ENCODE measurements at places on chromosomes 2 and 18.

DNA sequence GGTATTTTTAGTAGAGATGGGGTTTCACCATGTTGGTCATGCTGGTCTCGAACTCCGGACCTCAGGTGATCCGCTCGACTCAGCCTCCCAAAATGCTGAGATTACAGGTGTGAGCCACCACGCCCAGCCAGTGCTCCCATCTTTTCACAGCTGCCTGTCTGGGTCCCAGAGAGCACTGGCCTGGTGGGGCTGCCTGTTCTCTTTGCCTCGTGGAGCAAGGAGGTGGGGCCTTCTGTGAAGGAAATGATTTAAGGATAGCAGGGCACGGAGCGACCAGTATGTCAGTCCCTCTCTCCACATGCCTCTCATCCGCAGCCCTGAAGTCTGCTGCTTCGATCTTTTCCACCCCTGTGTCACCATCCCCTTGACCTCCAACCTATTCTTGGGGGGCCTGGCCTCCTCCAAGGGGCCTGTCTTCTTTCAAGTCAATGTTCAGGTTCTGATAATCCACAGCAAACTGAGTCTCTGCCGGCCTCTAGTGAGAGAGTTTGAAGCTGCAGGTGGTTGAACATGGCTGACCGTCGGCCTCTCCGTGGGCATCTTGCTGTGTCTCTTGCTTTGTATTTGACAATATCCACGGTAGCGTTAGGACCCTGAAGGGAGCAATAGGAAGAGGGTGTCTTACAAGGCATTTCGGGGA is 28.2 kb upstream of the GIGYF2 start:
- no peak for DNase-seq

- no peak for DNase-seq
These were observed 81.5 kb upstream of the COL3A1 start for GRCh38 chr2:188892636-188893035.

- DNase-seq, result no peak
These were observed 129.5 kb upstream of the TTC27 start for GRCh38 chr2:32498306-32498705.

DNA sequence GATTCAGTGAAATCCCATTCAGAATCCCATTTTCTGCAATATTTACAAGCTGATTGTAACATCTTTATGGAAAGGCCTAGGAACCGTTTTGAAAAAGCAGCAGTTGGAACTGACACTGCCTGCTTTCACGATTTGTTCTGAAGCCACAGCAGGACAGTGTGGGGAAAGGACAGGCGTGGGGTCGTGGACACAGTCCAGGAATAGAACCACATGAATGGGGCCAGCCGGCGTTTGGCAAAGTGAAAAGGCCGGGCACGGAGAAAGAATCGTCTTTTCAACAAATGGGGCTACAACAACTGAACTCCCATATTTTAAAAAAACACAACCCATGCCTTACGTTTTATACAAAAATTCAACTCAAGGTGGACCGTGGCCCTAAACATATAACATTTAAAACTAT is 69.8 kb downstream of the SLC66A2 start:
- no peak for DNase-seq

DNA sequence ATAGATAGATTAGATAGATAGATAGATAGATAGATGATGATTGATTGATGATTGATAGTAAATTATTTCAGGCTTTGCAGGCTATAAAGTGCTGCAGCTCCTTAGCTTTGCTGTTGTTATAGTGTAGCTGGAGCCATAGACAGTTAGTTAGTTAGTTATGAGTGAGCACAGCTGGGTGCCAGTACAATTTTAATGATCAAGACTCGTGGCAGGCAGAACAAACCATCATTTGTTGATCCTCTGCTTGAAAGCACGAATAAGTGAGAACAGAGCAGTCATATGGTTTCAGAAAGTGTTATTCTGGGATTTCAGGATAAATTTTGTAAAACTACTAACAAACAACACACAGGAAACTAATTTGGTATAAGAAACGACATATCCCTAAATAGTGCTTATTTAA is 53.9 kb downstream of the THOC1 start:
- DNase-seq, result no peak

- DNase-seq, result no peak
These were observed 101.8 kb downstream of the XRCC5 start for GRCh38 chr2:216210701-216211540.

GRCh38 chr2:138390316-138390945 is 111.1 kb upstream of the SPOPL start:
- DNase-seq, result no peak

- no peak for DNase-seq
These were observed 43.6 kb downstream of the PKP4 start for GRCh38 chr2:158500333-158500732.

GRCh38 chr2:105573490-105573889 is 171.2 kb upstream of the NCK2 start:
- DNase-seq, result no peak

GRCh38 chr18:12295389-12296086 is 12.5 kb upstream of the TUBB6 start:
- DNase-seq, result no peak

DNA sequence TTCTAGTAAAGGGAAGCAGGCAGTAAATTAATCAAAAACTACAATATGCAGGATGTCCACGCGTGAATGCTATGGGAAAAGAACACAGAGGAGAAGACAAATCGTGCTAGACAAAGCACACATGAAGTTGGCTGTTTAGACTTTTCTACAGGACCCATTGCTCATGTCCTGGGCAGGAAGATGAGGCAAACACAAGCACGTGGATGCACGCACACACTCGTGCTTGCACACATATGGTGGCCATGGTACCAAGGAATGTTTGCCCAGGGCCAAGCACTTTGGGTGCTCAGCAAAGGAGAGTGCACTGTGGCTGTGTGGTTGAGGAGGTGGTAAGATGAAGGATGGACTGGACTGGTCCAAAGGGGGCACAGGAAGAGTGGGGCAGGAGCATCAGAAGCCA is 80.2 kb upstream of the MCFD2 start:
- DNase-seq, result no peak

- no peak for DNase-seq
These were observed 6.8 kb downstream of the RPL37A start for GRCh38 chr2:216505133-216506106.

DNA sequence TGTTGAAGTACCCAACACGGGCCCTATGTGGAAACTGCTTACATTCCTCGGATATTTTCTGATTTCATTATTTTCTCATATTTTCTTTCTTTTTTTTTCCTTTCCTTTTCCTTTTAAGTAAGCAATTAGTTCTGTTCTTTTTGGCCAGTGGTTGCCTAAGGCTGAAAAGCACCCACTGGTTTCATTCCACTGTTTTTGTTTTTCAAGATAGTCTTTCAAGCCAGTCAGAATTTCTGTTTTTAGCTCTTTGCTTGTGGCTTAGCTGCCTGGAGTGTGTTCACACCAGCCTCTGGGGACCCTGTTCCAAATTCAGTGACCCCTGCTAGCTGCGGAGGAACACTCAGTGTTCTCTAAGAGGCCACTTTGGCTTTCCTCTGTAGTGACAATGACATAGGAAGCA is 73.6 kb downstream of the NRP2 start:
- no peak for DNase-seq

DNA sequence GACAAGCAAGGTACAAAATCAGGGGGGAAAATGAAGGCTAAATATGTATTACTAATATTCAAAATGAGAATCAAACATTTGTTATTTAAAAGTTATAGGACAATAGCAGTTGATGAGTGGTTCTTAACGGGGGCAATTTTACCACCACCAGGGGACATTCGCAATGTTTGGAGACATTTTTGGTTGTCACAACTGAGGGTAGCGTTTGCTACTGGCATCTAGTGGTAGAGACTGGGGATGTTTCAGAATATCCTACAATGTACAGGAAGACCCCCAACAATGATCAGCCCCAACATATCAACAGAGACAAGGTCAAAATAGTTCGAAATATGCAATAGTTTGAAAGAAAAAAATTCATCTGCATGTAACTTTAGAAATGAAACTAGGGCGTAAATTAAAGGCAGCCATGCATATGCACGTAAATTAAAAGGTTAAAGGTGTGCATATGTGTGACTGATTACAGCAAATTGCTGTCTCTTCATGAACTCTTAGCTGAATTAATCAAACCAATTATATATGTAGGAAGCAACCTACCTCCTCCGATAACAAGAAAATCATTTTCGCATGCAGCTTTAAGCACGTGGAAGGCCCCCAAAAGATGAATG is 61.2 kb upstream of the CUL3 start:
- peak; percentile 89 for DNase-seq

DNA sequence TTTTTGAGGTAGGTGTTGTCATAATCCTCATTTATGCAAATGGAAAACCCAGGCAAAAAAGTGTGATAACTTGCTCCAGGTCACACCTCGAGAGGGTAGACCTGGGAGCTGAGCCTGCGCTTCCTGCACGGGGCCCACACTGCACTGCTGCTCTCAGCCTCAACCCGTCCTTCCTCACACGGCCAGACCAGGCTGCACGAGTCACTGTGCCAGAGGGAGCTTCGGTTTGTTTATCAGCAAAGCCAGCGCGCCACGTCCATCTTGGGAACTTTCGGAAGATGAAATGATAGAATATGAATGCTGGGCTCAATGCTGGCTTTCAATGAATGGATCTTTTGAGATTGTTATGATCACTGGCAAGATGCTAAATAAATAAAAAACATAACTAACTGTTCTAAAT is 14.4 kb downstream of the COPS9 start:
- no peak for DNase-seq

DNA sequence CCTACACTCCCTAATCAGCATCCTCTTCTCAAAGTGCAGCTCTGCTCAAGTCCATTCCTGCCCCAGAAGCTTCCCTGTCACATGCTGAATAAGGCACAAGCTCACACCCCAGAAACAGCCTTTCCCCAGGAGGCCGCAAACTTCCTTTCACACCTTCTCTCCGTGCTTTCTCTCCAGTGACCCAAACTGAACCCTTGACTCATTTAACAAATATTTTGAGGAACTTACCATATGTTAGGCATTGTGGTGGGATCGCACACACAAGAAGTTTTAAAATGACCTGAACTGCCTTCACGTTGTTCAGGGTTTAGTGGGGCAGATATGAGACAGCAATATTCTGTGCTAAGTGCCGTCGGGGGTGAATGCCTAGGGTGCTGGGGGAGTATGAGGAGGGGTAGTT is 161.3 kb downstream of the INSIG2 start:
- DNase-seq, result no peak

DNA sequence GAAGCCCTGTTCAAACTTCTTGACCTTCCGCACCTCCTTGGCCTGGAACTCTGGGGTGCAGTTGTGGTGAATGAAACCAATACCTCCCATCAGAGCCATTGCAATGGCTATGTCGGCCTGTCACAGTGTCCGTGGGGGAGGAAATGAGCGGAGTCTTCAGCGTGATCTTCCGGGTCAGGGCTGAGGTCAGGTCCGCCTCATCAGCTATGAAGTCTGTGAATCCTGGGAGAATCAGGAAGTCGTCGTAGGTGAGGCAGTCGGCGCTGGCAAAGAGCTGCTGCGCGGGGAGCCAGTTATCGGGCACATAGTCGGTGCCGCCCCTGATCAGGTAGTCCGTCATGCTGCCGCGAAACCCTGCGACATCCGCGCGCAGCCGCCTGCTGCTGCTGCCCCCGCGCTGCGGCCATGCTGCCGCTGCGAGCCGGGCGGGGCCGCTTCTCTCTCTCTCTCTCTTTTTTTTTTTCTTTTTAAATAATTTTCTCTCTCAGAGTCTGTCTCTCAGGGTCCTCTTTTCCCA is 154.1 kb upstream of the ZSWIM2 start:
- DNase-seq, result no peak

DNA sequence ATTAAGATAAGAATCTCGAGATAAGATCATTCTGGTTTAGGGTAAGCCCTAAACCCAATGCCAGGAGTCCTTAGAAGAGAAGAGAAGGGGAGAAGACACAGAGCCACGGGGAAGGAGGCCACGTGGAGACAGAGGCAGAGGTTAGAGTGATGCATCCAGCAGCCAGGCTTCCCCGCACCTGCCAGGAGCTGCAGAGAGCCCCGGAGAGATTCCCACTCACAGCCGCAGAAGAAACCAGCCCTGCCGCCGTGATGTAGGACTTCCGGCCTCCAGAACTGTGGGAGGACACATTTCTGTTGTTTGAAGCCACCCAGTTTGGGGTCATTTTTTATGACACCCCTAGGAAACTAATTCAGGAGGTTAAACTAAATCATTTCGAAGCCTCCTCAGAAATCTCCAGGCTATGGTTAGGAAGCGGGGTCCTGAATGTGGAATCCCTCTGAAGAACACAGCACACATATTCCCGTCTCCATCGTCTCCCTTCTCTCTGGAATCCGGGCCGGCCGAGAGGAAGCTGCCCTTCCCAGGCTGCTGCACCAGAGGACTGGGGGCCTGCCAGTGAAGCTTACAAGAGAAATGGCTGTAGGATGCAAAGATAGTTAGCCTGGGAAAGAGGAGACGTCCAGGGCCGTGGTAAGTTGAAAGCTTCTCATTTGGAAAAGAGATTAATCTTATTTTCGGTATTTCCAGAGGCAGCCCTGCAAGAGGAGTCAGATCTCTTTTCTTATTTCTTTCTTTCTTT is 156.6 kb downstream of the TWIST2 start:
- DNase-seq, result no peak

DNA sequence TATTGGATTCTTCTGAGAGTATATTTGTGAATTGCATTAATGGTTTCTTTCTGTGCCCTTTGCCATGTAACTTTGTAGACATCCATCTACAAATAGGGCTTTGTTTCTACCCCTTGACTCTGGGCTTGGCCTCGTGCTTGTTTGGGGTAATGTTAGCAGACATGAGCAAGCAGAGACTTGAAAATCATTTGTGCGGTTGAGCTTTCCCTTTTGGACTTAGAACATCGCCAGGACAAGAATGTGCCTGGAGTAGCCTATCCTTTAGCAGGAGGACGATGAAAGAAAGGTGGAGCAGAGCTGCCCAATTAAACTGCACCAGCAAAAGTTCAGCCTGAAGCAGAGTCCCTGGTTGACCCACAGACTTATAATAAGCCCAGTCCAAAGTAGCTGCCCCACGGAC is 785.9 kb downstream of the EPHA4 start:
- DNase-seq, result no peak

DNA sequence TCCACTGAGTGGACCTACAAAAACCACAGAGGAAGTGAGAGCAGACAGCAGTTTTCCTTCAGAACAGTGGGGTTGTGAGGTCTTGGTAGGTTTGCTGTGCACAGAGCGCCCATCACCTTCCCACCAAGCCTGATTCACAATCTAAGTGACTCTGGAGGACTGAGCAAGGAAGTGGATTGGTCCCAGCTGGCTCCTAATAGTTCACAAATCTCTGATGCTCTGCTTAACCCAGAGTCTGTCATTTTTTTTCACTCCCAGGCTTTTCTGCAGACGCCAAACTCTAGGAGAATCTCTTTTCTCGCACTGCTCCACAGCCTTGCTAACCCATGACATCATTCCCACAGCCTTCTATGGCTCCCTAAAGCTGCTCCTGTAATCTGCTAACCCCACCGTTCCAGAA is 280.4 kb downstream of the C1D start:
- DNase-seq, result no peak

- no peak for DNase-seq
These were observed 536.1 kb downstream of the SLC4A3 start for GRCh38 chr2:220163486-220163885.

- no peak for DNase-seq
These were observed 1.7 kb downstream of the CFAP221 start for GRCh38 chr2:119545754-119546446.

DNA sequence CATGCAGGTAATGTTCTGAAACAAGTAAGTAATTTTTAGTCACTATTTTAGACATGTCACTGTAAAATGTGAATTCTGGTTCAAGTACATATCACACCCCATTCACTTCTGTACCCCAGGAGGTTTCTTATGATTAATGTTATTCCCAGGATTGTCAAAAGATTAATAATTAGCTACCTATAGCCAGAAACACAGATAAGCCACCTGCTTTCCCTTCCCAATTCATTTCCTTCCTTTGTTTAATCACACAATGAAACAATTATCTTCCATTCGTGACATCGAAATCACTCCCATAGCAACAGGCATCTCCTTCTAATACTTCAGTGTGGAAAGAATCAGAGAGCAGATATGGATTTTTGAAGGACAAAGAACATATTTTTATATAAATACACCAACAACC is 1650.3 kb upstream of the CELF4 start:
- no peak for DNase-seq
